ENCODE measurements at places on chromosomes 5 and 9.

GRCh38 chr5:56815658-56816545 lies 553 bp downstream of the MAP3K1 start:
- peak; percentile 63 for ATAC-seq

DNA sequence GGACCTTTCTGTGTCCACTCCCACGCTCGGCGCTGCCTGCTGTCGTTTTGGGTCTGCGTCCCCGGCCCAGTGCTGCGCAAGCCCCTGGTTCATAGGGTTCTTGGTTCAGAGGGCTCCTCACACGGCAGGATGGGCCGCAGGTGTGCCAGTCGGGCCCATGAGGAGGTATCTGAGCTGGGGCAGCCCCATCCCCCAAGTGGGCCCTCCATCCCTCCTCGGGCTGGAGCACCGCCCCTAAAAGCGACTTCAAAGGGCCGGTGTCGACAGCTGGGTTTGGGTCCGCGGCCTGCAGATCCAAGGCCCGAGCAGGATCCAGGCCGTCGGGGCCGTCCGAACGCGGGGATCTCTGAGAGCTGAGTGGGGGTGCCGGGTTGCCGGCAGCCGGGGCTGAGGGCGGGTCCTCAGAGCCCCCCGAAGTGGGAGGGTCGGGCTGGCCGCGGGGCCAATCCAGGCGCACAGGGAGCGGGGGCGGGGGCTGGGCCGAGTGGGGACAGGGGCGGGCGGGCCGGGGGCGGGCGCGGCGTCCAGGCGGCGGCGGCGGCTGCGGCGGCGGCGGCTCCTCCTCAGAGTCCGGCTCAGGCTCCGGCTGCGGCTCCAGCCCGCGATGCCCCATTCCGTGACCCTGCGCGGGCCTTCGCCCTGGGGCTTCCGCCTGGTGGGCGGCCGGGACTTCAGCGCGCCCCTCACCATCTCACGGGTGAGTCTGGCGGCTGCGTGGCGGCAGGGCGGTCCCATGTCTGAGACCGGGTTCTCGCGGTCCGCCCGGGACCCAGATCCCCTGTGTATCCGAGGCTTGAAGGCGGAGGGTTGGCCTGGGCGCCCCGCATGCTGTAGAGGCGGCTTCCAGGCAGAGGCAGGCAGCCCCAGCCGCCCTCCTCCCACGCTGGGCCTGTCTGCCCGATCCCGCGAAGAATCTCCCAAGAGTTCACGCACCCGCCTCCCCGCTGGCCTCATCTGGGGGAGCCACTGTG lies at the start of gene PDLIM4:
PDLIM4 (plus strand) TSS at position 566 of the 971 bp plus-strand sequence; CDS start at position 605, 39 bp downstream.
- ATAC-seq: no peak

GRCh38 chr5:173542964-173543363 lies 73.5 kb downstream of the BOD1 start:
- no peak for ATAC-seq

GRCh38 chr9:96004379-96004778 lies 128.9 kb downstream of the ERCC6L2 start:
- ATAC-seq: no peak

Data from motor neuron (in vitro differentiated cells).